ENCODE measurements at places on chromosomes 4 and X.

- no peak for DNase-seq
These were observed 149.0 kb upstream of the ANK2 start for GRCh38 chr4:112900416-112900815.

DNA sequence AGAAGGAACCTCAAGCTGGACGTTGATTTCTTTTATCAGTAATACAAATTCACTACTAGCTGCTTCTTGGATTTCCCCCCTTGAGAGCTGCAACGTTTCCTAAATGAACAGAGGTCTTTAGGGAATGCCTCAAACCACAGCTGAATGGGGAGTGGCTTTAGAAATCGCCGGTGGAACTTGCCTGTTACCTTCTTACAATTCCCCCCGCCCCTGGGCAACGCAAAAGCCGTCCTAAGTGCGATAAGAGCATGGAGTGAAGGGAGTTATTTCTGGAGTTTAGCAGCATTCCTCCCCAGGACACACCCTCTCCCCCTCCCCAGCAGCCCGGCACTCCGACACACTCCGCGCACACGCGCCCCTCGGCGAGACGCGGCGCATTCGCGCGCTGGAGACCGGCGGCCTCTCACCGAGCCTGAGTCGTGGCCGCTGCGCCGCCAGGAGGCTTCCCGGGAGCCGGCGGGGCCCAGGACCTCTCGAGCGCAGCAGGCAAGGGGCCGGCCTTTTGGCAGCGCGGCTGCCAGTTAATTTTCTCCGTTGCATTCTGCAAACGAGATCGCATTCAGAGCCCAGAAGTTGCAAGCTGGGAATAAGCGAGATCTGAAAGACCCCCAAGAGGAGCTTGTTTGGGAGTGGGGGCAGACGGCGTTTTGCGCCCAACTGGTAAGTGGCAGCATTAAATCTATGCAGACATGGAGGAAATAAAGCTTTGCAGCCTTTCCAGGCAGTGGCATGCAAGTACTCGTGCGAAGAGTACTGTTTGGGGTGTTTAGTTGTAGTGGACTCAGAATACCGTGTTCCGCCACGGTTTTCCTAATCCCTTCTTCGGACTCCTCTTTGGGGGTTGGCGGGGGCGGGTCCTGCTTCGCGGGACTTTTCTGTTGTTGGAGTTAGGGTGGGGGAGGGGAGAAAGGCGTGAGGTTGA lies 134.7 kb downstream of the PALLD start:
- no peak for DNase-seq

DNA sequence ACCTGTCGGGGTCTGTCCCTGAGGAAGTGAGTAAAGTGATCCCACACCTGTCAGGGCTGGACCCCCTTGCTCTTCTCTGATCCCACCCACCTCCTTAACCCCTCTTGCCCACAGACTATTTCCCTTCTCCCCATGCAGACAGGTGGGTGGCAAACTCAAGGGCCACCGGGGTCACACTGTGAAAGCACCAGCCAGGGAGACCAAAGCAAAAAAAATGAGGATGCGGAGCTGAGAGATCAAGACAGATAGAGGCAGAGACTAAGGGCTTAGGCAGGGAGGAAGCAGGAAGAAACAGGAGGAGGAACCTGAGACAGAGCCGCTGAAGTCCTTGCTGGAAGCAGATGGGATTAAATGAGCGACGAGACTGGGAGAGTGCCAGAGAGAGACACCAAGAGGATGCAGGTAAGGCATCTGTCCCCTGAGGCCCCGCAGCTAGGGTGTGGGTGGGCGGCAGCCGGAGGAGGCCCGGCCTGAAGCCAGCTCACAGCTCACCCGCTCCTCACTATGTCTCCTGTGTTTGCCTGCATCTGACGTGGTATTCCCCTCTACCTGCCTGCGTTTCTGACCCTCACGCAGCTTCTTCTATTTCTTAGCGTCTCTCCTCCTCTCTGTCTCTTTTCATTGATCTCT lies 7.2 kb downstream of the TIMM17B start:
- DNase-seq: no peak

- no peak for DNase-seq
These were observed 19.5 kb downstream of the SAT1 start for GRCh38 chrX:23802431-23802830.
